Left renal cortex interstitium (tissue), 4 donors: ENCODE measurements at places on chromosomes 6 and 20.
A peak's percentile ranks its signal among the peaks of the same experiment; 100 is the strongest.

DNA sequence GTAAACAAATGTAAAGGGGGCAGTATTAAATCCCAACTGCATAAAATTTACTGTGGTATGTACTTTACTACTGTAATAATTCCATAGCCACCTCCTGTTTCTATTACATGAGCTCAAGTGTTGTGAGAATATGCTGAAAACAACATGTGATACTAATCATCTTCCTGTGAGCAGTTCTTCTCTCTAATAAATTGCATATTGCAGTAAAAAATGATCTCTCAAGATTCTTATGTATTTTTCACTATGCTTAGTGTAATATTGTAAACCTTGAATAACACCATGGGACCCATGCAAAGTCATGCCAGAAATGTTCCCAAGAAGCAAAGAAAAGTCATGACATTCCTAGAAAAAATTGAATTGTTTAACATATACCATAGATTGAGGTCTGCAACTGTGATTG, 133.0 kb upstream of the ATXN1 start:
- no peak for DNase-seq

GRCh38 chr20:19893356-19893755, 123.8 kb upstream of the NAA20 start:
- no peak for DNase-seq

- DNase-seq: no peak
These were observed 3.4 kb downstream of the KCNB1 start for GRCh38 chr20:49478754-49479689.

DNA sequence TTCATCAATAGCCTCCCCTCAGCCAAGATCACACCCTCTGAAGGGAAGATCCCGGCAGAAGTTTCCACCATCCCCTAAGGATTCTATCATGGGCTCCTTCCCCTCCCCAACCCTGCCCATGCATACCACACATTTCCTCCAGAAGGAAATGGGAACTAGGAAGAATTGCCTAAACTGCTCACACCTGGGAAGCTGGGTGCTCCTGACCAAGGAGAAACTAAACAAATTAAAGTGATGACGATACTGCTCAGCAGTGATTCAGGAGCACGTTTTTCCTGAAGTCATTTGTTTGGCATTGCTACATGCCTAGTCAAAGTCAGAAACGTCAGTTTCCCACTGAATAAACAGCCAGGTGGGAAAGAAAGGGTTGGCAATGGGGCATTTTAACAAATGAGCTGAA, 136.1 kb upstream of the CDYL start:
- DNase-seq: no peak

- no peak for DNase-seq
These were observed 73.5 kb downstream of the ARMC2 start for GRCh38 chr6:108921547-108922361.

DNA sequence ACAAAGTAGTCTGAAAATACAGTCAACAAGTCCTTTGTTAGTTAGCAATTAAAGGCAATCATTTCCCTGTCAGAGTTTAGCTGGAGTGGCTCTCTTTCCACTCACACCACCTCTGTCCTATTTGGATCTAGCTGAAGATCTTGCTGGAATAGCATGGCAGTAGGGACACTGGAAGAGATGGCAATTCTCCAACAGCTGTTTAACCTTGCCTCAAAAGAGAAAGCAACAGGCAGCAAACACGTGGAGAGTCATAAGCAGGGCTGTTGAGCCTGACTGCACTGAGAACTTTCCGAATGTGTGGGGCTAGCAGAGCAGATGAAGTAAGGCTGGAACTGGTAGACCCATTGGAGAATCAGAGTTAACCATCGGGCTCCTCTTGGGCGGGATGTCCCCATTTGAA, 38.0 kb upstream of the PRSS35 start:
- no peak for DNase-seq

DNA sequence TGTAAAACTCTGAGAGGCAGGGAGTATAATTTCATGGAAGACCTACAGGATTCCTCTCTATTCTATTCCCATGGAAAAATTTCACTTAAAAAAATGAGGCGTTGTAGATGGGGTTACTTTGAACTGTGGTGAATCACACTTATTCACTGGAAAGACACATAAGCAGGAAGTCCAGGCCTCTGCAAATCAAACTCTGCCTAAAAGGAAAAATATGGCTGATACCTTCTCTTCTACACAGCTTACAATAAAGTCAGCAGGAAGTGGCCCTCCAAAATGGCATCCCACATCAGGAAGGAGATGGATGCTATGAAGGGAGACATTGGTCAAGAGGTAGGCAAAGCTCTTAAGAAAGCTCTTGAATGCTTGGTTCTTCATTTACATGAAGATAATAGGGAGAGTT, 115.9 kb downstream of the FYN start:
- DNase-seq: no peak

DNA sequence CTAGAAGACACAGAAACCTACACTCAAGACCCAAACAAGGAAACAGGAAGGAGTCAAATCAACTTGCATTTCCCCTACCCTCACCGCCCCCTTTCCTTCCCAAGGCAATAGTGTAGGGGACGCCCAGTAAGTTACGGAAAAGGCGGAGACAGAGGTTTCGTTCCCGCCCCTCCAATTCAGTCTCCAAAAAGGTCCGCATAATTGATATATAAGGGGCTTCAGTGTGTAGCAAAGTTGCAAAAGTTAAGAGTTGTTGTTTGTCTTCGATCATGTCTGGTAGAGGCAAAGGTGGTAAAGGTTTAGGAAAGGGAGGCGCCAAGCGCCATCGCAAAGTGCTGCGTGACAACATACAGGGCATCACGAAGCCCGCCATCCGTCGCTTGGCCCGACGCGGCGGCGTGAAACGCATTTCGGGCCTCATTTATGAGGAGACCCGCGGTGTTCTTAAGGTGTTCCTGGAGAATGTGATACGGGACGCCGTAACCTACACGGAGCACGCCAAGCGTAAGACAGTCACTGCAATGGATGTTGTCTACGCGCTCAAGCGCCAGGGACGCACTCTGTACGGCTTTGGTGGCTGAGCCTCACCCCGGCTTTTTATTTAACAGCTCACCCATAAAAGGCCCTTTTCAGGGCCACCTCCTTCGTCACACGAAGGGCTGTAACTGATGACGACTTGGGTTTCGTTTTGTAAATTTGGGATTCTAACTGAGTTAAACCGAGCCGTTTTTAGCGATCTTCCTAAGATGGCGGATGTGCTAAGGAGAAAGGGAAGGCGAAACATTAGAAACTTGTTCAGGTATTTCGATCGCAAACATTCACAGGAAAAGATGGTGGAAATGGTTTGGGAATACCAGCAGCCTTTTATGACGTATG, 124.6 kb upstream of the BTN3A2 start:
- peak; percentile 93 for DNase-seq

- no peak for DNase-seq
These were observed 109.8 kb downstream of the BACH2 start for GRCh38 chr6:90186637-90187371.

DNA sequence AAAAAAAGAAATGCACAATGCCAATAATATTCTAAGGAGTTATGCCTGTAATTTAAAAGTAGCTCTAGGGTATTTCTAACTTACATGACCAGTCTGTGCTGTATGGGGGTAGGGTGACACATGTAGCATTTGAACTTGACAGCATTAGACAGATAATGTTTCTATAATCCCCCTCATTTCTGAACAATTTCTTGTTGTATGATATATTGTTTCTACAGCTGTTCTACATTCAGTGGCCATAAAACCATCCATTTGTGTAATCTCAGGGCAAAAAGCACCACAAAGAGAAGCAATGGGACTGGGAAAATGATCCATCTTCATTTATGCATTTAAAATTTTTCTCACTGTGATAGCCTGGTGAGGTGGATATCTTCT, 767.8 kb downstream of the TFAP2A start:
- peak; percentile 21 for DNase-seq

GRCh38 chr6:119027465-119027864, 51.0 kb downstream of the FAM184A start:
- DNase-seq: no peak

- no peak for DNase-seq
These were observed 95.2 kb downstream of the YTHDF1 start for GRCh38 chr20:63120808-63121090.

GRCh38 chr20:17399303-17399985, 131.7 kb downstream of the BFSP1 start:
- no peak for DNase-seq

DNA sequence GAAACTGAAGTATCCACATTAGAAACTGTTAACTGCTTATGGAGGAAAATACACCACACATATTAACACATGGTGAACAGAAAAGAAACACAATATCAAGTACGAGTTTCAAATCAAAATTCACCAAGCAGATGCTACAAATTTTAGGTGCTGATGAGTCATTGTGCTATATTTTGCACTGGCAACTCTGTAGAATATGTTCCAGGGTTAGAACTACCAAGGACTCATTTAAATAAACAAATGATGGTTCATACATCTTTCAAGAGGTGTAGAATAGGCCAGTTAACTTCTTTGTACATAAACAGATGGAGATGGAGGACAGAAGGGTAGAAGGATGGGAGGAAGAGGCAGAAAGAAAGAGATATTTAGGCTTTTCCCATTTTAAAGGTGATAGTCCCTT, 184.9 kb downstream of the ARHGAP18 start:
- no peak for DNase-seq

DNA sequence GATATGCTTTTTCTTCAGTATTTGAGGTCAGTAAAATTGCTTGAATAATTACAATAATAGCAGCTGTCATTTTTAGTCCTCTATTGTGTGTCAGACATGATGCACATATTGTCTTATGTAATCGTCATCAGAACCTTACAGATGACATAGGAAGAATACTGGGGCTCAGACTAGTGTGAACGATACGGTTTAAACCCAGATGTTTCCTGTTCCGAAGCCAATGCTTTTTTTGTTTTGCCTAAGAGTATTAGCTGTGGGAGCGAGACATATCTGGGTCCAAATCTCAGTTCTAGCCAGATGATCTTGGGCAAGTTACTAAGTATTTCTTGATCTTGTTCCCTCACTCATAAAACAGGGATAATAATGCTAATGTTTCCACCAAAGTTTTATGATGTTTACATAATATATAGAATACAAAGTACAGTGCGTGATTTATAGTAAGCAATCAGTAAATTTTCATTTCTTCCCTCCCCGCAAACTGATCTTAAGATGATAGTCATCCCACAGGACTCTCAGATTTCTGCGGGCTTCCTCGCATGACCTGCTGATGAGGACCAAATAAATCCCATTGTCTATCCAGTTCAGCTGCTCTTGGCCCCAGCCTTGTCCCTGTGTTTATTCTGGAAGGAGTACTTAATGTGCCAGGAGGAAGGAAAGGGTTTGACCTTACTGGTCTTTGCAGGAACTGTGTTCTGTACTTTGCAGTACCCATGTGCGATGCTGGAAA, 98.2 kb downstream of the CAP2 start:
- no peak for DNase-seq

DNA sequence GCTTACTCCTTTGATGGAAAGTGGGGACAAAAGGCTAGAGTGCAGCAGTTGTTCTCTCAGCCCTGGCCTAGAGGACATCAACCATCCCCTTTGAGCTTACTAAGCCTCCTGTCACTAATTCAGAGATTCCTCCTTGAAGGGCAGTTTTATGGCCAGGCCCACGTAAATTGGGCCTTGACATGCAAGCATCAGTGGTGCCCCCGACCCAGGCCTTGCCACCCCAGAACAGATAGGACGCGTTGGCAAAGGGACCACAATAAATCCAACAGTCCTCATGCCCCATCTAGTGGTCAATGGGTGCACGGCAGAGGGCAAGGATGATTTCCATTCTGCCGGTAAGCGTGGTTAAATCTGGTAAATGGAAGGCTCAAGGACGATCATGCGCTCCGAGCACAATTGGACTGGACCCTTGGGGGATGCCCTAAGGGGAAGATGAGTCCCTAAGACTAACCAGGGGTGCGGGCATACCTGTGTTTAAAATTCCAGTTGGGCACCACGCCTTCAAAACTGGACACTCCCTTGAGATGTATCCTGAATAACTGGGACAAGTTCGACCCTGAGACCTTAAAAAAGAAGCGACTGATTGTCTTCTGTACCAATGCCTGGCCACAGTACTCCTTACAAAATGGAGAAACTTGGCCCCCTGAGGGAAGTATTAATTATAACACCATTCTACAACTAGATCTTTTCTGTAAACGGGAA, 32.6 kb downstream of the CEP85L start:
- DNase-seq: no peak

DNA sequence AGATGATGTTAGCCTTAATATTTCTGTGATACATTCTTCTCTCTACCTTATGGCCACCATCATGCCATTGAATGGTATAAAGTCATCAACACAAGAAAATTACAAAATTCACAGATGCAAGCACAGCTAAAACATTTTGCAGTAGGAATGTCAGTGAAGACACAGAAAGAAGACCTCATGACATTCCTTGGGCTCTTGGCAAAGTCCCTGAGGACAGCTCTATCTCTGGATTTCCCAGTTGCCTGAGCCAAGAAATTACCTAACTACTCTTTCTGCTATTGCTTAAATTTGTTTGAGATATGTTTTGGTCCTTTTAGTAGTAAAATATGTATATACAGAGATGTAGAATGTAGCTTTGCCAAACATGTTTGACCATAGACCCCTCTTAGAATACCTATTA, 201.0 kb upstream of the STXBP5 start:
- DNase-seq: no peak

GRCh38 chr6:107101686-107102413, 13.5 kb downstream of the BEND3 start:
- no peak for DNase-seq

DNA sequence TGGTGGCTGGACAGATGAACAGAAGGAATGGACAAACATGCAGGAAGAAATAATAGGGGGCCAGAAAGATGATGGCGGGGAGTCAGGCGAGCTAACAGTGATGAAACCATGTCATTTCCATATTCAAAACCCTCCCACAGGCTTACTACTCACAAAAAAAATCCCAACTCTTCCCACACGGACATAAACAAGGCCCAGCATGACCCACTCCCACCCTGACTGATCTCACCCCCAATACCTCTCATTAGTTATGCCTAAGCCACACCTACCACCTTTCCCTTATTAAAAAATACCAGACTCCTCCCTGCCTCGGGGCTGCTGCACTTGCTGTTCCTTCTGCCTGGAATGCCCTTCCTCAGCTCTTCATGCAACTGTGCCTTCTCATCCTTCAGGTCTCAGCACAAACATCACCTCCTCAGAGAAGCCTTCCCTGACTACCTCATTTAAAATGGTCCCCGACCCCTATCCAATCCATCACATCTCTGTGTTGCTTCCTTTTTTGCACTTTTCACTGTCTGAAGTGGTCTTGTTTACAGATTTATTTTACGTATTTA, 145.8 kb downstream of the PREX1 start:
- no peak for DNase-seq

DNA sequence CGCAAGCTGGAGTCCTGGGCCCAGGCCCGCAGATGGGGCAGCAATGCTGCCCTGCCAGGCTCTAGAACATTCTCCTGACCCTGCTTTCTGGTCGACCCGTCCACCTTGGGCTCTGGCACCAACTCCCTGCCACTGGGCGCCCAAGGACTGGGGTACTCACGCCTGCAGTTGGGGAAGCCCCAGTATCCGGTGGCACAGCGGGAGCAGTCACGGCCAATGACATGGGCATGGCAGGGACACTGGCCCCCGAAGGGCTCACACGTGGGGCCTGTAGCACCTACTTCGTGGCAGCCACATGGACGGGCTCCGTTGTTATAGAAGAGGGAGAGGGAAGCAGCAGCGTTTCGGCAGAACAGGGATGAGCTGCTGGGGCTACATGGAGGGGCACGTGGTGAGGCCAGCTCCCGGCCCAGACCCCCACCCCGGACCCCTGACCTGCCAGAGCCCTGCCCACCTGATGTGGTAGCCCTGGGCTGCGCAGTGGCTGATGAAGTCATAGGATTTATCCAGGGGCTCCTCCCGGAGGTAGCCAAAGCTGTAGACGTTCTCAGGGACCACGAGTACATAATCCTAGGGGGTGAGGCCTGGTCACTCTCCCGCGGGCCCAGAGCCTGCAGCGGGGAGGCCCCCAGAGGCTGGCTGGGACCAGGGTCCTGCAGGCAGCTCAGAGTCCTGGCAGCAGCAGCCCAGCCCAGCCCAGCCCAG, 26.0 kb downstream of the ADRM1 start:
- DNase-seq: no peak
